Fibroblast of skin of right quadriceps (primary cell): ENCODE measurements at places on chromosomes 7 and 10.

GRCh38 chr7:158550886-158551452 is 36.7 kb downstream of the PTPRN2 start:
- DNase-seq: no peak

- DNase-seq: no peak
Observed at GRCh38 chr10:89915968-89916367, 214.6 kb downstream of the KIF20B start.

GRCh38 chr10:15144788-15145187 is 23.7 kb downstream of the NMT2 start:
- peak; percentile 65 for DNase-seq

GRCh38 chr10:122637376-122637775 is 62.3 kb downstream of the C10orf120 start:
- DNase-seq: no peak

- no peak for DNase-seq
Observed at GRCh38 chr7:54778696-54779540, 19.9 kb upstream of the SEC61G start.

GRCh38 chr7:5296611-5297226 is 14.0 kb downstream of the SLC29A4 start:
- DNase-seq: no peak

DNA sequence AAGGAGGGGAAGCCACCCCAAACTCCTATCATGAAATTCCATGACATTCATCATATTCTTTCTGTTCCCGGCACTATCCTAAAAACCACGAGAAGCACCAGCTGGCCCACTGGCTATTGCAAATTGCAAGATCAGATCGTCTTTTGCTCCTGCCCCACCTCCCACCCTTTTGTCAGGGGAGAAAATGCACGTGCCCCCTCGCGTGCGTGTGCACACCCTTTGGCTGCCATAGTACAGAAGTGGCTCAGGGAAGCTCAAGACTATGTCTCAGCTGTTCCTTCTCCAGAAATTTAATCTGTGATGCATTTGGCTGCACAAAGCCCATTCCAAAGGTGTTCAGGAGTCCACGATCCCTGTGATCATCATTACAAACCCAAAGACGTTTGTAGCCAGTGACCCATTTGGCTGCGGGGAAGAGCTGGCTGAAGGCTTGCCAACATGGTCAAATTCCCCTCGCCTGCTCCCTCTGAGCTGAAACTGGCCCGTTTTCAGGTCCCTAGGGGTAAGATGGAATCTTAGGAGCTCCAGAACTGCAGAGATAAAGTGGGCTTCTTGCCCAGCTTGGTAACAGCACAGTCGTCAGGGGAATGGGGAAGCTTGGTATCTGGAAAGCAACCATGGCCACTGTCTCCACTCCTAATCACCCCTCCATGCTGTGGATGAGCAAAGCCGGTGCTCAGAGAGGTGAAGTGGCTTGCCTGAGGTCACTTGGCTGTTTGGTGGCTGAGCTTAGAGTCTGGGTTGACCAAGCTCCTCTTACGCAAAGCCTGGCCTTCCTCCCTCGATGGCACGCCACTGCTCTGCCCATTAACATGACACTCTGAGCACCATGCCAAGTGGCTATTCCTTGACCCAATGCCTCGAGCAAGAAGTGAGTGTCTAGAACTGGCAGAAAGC is 155.4 kb downstream of the NEURL1 start:
- DNase-seq: peak; percentile 76

DNA sequence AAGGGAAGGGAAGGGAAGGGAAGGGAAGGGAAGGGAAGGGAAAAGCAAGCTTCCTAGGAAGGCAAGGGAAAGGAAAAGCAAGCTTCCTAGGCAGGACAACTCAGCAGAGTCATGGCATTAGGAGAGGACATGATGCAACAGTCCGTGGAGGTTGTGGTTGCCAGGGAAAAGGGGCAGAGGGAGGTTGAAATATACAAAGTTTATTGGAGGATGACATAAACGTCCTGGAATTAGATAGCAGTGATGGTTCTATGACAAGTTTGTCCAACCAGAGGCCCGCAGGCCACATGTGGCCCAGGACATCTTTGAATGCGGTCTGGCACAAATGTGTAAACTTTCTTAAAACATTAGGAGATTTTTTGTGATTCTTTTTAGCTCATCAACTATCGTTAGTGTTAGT is 59.8 kb upstream of the OPN4 start:
- DNase-seq: peak; percentile 46

- DNase-seq: no peak
Observed at GRCh38 chr7:152887778-152888177, 128.2 kb downstream of the ACTR3B start.

- DNase-seq: no peak
Observed at GRCh38 chr10:519716-520401, 169.6 kb downstream of the DIP2C start.

GRCh38 chr7:26664274-26664673 is 200.1 kb downstream of the SKAP2 start:
- DNase-seq: no peak

DNA sequence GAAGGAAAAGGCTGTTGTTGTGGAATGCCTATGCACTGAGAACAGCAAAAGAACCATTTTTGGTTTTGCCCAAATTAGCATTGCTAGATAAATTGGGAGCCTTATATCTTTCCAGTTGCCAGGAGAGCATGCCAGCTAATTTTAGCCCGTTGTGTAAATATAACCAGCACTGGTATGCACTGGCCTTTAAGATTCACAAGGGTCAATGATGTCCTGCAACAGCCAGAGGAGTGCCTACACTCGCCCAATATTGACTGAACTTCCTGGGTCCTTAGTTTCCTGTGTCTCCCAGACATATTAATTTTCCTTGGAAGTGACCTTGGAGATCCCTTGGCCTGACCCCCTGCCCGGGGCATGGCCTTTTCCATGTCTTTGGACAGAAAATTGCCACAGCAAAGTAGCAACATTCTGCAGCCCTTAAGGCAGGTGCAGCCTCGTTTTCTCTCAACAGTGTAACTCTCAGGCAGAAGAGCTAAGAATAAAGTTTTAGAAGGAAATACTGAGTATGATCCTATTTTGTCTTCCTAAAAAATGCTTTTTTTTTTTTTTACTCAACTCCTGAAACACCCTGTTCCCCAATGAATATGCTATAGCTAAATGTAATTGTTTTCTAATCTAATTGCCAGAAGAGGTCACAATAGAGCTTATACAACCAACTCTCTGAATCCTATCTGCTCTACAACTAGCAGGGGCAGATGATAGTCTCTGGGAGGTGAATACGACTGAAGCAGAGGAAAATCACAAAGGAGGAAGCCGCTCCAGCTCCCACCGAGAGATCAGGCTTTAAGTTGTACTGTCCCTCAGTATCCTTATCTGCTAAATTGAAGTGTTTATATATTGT is 131.9 kb upstream of the PCGF5 start:
- peak; percentile 14 for DNase-seq

DNA sequence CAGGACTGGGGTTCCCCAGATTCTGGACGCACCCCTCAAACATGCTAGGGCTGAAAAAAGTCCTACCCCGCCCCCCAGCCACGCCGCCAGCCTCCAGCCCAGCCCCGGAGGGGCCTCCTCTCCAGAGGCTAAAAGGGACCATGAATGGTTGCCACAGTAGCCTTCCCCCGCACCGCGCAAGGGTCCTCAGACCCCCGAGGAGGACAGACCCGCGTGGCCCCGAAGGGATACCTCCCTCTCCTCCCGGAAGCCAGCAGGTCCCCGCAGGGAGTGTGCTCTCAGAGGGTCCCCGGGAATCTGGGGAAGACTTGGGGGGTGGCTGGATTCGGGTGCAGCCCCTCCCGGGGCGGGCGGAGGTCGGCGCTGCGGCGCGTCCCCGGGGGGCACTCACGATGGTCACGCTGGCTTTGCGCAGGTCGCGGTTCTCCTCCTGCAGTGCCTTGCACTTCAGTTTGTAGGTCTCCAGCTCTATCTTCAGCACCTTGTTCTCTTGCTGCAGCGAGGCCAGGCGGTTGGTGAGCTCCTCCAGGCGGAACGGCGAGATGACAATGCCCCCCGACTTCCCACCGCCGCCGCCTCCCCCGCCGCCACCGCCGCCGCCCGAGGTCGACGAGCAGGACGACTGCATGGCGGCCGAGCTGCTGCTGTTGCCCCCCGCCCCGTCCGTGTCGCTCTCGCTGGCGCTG is 482 bp downstream of the CCDC6 start:
- DNase-seq: no peak

DNA sequence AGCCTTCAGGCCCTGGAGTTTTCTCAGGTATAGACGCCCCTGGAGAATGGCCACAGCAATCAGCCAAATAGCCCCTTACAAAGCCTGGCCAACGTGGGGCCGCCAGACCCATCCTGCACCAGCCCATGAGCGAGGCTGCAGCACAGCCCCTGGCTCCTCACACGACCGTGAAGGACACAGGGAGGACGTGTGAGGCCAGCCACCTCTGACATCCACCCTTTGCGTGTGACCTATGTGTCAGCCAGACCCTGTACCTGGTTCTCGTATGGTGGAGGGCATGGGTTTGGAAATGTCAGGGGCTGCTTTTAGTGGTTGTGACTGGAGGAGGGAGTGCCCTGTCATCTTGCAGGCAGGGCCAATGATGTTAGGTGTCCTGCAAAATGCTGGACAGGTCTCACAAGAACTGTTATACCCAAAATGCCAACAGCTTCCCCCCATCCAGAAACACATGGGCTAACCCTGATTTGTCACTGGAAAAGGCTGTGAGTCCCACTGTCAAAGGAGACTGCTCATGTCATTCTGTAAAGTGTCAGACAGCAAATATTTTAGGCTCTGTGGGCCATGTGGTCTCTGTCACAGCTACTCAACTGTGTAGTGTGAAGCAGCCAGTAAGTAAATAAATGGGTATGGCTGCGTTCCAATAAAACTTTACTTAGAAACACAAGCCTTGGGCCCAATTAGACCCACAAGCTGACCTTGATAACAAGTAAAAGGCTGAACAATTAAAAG is 30.0 kb downstream of the NOD1 start:
- no peak for DNase-seq

- no peak for DNase-seq
Observed at GRCh38 chr10:100836891-100837290, 75.9 kb upstream of the SLF2 start.

- no peak for DNase-seq
Observed at GRCh38 chr10:3002304-3002703, 65.0 kb upstream of the PFKP start.

- DNase-seq: no peak
Observed at GRCh38 chr10:90435296-90435695, 422.5 kb downstream of the HTR7 start.

DNA sequence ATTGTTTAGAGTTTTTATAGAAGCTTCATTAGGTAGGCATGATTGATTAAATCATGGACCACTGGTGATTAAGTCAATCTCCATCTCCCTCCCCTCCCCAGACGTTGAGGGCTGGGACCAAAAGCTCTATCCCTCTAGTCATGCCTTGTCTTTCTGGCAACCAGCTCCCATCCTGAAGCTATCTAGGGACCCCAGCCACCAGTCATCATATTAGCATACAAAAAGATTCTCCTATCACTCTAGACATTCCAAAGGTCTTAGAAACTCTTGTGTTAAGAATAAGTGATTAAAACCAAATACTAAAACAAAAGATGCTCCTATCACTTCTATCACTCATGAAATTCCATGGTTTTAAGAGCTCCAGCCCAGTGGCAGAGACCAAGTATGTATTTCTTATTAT is 178.2 kb downstream of the RAPGEF5 start:
- no peak for DNase-seq

DNA sequence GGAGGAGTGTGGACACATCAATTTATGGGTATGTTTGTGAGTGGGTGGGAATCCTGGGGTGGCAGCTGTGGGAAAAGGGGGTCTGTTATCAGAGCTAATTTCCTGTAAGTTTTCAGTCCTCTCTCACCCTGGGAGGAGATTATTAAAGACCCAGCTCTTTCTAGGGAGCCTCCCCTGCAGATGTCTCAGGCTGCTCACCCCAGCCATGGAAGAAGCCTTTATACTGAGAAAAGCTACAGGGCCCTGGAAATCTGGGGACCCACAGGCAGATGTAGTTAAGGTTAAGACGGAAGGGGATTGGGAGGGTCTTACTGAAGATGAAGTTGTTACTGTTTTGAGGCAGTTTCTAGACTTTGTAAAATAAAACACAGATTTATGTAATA is 4.6 kb downstream of the ZNF680 start:
- DNase-seq: no peak

- no peak for DNase-seq
Observed at GRCh38 chr10:96720422-96721206, at the start of gene PIK3AP1. Gene PIK3AP1, minus strand, starts transcription at chr10:96720514. Its CDS starts 120 bp downstream, at chr10:96720394.

- no peak for DNase-seq
Observed at GRCh38 chr10:61486251-61486650, 33.1 kb upstream of the TMEM26 start.

- DNase-seq: no peak
Observed at GRCh38 chr7:1042492-1042833, 1.9 kb upstream of the GPR146 start.

- no peak for DNase-seq
Observed at GRCh38 chr7:1675036-1675671, 5.1 kb downstream of the ELFN1 start.

DNA sequence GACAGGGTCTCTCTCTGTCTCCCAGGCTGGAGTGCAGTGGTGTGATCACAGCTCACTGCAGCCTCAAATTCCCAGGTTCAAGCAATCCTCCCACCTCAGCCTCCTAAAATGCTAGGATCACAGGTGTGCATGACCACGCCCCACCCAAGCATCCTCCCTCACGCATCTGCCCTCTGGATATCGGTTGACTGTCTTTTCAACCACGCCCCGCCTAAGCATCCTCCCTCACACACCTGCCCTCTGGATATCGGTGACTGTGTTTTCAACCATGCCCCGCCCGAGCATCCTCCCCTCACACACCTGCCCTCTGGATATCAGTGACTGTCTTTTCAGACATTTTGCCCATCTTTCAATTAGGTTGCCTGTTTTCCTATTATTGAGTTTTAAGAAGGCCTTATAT is 140.5 kb downstream of the MAD1L1 start:
- no peak for DNase-seq

DNA sequence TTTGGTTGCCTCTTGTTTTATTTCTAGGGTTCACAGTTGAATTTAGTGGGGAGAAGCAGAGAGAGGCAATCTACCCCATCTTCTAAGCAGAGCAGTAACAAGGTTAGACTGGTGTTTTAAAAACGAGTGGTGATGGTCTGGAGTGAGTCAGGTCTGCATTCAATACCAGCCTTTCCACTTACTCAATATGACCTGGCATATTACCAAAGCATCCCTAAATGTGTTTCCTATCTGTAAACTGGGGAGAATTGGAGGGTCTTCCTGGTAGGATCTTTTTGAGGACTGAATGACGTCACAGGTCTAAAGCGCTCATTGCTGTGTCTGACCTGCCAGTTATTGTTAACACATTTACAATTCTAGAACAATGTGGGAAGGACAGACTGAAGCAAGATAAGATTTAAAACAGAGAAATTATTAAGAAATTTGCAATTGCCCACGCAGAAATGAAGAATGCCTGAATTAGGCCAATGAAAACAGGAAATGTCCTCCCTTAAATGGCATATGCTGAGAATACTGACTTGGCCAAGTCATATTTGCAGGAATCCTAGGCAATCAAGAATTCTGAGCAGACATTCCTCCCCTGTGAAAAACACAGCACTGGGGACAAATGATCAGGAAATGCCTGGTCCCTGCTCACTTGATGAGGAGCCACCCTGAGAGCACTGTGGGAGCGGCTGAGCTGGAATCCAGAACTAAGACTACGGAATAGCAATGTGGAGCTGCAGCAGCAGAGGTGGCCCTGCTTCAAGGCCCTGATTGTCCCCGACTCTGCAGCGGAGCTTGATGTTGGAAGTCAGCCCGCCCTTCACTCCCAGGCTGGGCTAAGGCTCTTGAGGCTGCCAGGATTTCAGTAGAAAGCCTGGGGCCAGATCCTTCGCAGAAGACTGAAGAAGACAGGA is 184.5 kb upstream of the CXCL12 start:
- peak; percentile 94 for DNase-seq

GRCh38 chr7:129789652-129790051 is 163.1 kb downstream of the UBE2H start:
- DNase-seq: no peak
